ENCODE measurements at places on chromosomes 6 and 20.

GRCh38 chr6:154245506-154245905 is 111.1 kb downstream of the IPCEF1 start:
- no peak for DNase-seq

- DNase-seq = no peak
Observed at GRCh38 chr6:158959552-158959951, 40.5 kb downstream of the RSPH3 start.

DNA sequence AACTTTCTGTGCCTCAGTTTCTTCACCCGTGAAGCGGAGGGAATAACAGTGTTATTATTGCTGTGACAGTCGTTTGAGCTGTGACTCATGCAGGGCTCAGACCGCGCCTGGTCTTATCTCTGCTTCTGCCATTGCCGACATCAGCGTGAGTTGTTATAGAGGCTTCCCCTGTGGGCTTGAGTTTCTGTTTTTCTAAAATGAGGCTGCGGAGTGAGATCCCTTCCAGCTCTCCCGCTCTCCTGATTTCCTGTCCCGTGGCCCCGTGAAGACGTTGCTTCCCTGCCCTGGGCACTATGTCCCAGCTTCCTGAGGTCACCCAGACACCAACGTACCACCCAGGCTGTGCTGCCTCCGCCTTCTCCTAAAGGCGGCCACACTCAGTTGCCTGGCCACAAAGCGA is 278.5 kb downstream of the BMP7 start:
- DNase-seq = no peak

DNA sequence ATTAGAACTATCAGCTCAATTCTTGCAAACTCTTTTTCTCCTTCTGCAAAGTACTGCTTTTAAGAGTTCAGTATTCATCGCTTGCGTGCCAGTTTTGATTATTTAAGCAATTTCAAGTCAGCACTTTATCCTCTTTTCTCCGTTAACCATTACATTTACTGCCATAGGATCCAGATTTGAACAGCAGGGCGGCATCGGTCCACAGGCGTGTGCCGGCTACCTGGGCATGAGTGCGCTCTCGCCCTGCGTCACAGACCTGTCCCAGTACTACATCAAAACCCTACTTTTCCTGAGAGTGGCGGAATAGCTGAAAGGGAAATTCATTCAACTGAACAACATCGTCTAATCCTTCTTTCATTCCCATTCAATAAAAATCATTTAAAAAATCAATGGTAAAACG is 53.4 kb downstream of the MYLK4 start:
- no peak for DNase-seq

DNA sequence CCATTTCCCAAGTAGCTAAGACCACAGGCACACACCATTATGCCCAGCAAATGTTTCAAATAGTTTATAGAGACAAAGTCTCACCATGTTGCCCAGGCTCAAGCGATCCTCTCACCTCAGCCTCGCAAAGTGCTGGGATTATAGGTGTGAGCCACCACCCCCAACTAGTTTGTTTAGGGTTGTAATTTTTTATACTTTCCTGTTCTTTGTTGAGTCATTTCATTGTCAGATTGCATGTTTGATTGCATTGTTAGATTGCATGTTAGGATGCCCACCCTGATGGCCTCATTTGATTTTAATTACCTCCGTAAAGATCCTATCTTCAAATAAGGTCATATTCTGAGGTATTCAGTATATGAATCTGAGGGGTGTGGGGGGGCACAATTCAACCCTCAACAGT is 73.3 kb upstream of the SASH1 start:
- DNase-seq = no peak

- peak; percentile 25 for DNase-seq
Observed at GRCh38 chr20:41138475-41139226, 1.3 kb downstream of the PLCG1 start.

DNA sequence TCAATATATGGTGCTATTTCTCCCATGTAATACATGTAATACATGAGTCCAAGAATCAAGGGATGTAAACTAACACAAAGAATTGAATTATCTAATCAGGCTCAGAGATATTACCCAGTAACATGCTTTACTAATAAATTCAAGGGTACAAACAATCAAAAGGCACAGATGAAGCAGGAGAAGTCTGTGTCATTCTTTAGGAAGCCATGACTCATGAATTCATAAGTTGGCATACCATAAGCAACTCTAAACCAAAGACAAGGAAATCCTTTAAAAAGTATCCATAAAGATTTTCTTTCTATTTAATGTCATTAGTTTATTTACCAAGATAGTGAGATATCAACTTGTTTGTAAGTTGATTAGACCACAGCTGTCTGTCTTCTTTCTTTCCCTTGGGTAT is 446.0 kb upstream of the IMPG1 start:
- peak; percentile 8 for DNase-seq

DNA sequence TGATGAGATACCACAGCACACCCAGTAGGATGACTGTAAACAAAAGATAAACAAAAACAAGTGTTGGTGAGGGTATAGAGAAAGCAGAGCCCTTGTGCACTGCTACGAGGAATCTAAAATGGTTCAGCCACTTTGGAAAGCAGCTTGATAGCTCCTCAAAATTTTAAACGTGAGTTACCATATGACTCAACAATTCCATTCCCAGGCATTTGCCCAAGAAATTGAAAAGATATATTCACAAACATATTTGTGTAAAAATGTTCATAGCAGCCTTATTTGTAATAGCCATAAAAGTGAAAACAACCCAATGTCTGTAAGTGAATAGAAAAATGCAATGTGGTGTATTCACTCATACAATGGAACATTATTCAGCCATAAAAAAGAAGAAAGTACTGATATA is 141.0 kb upstream of the BTBD3 start:
- DNase-seq = no peak

DNA sequence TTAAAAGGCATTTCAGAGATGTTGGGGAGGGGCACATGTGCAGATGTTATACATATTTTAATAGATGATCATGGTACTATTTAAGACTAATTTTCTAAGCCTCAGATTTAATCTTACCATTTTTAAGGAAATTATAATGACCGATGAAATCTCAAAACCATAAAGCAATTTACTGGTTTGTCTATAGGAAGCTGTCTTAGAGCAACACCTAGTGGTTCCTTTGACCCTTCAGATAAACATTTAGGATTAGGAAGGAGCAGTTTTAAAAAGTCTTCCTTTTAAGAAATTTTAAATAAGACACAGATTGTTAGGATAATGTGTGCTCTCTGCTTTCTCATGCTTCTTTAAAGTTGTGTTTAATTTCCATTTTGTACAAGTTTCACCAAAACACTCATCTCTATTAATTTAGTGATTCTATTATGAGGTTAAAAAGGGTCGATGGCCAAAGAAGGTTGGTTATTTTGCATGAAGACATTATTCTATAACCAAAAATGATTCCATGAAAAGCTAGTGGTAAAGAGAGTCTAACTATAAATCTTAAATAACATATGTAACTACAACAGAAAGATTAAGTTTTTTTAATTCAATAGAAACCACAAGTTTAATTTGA is 376.4 kb downstream of the HACE1 start:
- DNase-seq = peak; percentile 49

- no peak for DNase-seq
Observed at GRCh38 chr20:50276119-50277063, 85.8 kb downstream of the CEBPB start.

DNA sequence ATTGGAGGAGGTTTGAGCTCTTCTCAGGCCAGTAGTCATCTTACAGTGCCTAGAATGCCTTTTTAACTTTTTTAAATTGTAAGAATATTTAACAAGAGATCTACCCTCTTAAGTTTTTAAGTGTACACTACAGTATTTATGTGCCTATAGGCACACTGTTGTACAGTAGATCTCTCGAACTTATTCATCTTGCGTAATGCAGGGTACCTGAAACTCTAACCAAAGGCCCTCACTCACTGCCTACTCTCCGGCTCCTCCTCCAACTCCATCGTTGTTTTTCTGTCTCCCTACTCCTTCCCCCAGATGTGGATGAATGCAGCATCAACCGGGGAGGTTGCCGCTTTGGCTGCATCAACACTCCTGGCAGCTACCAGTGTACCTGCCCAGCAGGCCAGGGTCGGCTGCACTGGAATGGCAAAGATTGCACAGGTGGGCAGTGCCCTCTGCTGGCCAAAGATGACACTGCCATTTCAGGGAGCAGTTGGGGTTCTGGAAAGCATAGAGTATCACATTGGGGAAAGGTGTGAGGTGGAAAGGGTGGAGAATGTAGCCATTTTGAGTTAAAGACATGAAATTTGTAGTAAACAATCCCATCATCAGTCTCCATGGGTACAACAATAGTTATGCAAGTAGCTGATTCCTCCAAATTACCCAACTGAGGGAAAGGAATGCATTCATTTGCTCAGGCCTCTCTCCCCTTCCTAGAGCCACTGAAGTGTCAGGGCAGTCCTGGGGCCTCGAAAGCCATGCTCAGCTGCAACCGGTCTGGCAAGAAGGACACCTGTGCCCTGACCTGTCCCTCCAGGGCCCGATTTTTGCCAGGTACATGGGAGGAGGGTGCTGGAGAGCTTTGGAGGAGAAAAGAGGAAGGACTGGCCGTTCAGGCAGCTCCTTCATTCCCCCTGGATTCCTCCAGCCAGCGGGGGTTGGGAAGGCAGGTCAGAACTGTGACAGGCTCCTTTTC is 18.4 kb upstream of the ZNF76 start:
- peak; percentile 76 for DNase-seq

DNA sequence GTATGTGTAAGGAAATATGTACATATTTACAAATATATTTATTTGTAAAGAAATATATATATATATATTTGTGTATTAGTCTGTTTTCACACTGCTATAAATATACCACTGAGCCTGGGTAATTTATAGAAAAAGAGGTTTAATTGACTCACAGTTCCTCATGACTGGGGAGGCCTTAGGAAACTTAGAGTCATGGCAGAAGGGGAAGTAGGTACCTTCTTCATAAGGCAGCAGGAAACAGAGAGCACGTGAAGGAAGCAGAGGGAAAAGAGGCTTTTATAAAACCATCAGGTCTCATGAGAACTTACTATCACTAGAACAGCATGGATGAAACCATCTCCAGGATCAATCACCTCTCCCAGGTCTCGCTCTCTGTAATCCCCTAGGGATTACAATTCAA is 644.5 kb upstream of the HS3ST5 start:
- no peak for DNase-seq

- no peak for DNase-seq
Observed at GRCh38 chr20:40606237-40606636, 82.8 kb downstream of the MAFB start.

DNA sequence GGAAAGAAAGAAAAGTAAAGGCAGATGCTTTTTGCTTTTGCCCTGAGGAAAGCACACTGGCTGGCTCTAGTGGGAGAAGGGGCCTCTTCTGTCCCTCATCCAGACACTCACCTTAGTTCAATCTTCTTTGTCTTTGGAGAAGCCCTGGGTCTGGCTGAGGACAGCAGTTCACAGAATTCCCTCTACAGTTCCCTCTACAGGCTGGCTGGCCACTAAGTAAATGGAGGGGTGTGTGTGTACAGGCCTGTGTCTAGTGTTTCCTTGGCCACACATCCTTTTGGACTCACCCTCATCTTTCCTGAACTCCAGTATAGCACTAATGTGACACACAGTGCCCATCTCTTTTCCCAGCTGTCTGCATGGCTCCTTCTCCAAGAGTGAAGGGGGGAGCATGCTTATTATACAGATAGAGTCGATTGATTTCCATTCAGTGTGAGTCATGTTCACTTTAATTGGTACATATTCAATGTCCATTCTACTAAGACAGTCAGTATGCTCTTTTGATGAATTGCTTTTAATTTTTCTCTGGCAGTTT is 26.0 kb upstream of the CLVS2 start:
- DNase-seq = peak; percentile 1

DNA sequence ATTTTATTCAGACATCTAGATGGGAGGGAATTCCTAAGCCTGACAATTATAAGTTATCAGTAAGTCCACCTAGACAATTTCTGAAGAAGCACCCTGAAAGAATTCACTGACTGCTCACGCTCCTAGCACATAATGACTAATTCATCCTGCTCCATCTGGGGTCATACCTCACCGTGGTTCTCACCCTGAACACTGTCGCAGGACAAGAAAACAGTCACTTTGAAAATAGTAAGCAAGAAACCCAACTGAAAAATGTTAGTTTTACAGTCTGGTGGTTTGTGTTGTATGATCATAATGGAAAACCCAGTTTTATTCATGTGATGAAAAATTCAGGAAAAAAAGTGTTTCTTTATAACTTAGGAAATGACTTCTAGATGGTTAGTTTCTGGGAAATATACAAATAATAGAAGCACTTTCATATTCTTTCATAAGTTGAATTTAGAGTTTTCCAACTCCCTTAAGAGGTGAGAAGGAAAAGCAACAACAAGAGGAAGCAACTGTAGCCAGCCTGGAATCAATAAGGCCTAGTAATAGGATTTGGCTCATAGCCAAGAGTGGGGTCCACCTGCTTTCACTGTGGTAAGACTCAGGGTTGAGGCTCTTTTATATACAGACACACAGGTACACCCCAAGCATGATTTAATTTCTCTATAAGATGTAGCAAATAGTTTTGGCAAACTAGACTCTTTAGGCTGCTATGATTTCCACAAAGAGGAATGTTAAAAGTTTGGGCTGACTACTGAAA is 94.1 kb downstream of the HIVEP2 start:
- DNase-seq = no peak

- peak; percentile 79 for DNase-seq
Observed at GRCh38 chr6:143223895-143224294, 163.2 kb downstream of the AIG1 start.
